ENCODE measurements at places on chromosomes 16 and 17. TPM values are rescaled to one million over a fixed set of nuclear protein-coding genes. Genes with fewer than 3 reads are reported as not detected.

GRCh38 chr17:27663936-27664605, 33.1 kb downstream of the LGALS9 start:
- DNase-seq = no peak

DNA sequence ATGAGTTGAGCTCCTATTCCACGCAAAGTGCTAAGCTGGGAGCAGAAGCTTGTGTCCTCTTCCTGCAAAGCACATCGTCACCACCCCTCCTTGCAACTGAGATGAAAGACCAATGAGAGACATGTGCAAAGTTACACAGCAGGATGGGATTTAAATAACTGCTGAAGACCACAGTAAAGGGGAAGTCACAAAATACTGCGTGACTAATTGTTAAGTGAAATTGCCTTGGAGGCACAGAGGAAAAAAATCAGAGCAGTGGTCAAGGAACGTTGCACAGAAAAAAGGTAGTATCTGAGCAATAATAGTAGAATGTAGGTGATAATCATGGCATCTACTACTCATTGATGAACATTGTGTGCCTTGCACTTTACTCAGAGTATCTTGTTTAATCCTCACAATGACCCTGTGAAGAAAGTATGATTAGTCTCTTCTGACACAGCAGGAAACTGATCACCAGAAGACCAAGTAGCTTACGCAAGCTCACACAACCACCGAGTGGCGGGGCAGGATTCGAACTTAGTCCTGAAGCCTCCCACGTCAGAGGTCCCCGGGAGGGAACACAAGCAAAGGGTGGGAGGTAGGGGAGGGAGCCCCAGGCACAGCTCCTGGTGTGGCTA, 15.4 kb upstream of the MYO18A start:
- no peak for DNase-seq

GRCh38 chr16:68071518-68071901, 13.7 kb upstream of the NFATC3 start:
- DNase-seq = no peak

- DNase-seq = no peak
Measured at GRCh38 chr17:77465358-77466041, 324.7 kb downstream of the SEC14L1 start.

DNA sequence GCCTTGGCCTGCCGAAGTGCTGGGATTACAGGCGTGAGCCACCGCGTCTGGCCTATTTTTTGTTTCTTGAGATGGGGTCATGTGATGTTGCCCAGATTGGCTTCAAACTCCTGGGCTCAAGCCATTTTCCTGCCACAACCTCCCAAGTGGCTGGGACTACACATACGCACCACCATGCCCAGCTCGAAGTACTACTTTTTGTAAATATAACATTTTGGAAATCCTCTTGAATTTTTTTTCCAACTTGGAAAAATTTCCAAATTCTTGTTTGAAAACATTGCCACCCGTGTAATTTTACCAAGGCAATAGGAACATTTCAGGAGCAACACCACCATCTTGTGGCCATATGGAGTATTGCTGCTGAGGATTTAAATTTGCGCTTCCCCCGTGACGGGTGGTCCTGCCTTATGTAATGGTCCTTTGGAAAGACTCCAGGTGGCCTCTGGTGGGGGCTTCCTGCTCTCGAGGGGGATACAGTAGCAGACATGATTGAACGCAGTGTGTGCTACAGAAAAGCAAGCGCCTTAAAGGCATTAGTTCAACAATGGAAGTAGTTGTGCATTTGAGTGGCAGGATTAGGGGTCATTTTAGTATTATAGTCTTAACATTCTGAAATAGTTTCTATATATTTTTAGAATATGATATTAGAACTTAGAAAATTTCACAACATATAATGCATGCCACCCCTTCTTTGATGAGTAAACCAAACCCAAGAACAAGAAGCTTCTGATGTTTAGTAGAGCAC, 8.0 kb downstream of the FLYWCH1 start:
- peak; percentile 34 for DNase-seq

DNA sequence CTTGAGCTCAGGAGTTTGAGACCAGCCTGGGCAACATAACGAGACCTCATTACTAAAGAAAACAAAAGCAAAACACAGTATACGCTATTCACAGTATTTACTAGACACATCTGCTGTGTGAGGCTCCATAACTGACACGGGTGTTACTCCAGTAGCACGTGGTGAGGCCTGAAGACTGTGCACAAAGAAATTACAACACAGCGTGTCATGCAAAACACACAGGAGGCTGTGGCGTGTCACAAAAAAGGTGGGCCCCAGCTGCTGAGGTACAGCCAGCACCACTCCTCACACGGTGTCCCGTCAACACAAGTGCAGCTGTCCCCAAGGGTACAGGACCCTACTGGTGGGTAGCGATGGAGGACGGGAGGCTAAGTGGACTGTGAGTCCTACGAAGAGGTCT, 2.7 kb downstream of the CYBC1 start:
- DNase-seq = no peak

GRCh38 chr17:18161207-18162145, 22.2 kb upstream of the ALKBH5 start:
- no peak for DNase-seq

- no peak for DNase-seq
Measured at GRCh38 chr17:19911033-19911432, 43.3 kb upstream of the ULK2 start.

GRCh38 chr17:48577946-48578615, at the start of gene HOXB4:
TSS of gene HOXB4 (minus strand) at chr17:48578350. CDS start at chr17:48578319, 31 bp downstream.
- DNase-seq = no peak

GRCh38 chr17:76701471-76701967, 9.2 kb downstream of the MXRA7 start:
- DNase-seq = no peak

GRCh38 chr17:77479372-77480198, 338.8 kb downstream of the SEC14L1 start:
- DNase-seq = no peak

DNA sequence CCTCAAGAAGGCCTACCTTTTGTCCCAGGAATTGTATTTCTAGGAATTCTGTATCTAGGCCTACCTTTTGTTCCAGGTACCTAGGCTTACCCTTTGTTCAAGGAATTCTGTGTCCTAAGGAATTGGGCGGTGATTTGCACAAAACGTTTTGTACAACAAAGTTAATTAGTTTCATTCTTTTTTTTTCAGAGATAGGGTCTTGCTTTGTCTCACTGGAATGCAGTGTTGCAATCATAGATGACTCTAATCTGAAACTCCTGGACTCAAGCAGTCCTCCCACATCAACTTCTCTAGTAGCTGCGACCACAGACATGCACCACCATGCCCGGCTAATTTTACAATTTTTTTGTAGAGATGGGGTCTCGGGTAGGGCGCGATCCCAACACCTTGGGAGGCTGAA, 7.0 kb downstream of the CDR2L start:
- DNase-seq = no peak

ZNF276 gene
- 7.7 TPM for polyA plus RNA-seq

SREBF1 gene
- 13.7 TPM for polyA plus RNA-seq

ASGR1 gene
- polyA plus RNA-seq = 1.5 TPM
